ENCODE measurements at places on chromosomes 1 and 21.

DNA sequence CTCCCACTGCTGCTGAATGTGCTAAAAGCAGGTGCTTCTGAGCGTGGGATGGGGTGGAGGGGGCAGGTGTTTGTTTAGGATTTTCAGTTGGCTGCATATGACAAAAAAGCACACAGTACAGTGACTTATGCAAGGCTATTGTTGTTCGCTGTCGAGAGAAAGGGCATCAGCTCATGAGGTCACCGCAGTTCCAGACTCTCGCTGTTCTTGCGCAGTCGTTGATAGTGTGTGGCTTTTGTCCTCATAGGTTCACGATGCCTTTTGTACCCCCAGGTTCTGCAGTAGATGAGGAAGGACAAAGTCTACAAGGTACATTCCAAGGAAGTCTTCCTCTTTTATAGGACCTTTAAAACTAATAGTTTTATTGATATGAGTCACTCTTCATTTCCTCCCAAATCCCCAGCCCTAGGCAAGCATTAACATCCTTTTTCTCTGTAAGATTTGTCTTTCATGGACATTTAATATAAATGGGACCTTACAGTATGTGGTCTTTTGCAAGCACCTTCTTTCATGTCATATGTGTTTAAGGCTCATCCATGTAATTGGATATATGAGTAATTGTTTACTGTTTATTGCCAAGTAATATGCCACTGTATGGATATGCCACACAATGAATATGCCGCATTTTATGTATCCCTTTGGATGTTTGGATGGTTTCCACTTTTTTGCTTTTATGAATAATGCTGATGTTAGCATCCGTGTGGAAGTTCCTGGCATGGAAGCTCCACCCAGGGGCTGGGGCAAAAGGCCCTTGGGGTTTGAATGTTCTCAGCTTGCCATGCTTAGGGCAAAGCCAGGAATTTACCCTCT lies 14.5 kb upstream of the NLRP3 start:
- no peak for DNase-seq

GRCh38 chr1:9455487-9456234 lies 83.6 kb upstream of the SLC25A33 start:
- DNase-seq, result peak; percentile 88

- DNase-seq, result no peak
Measured at GRCh38 chr1:47024141-47024801, 802 bp downstream of the CYP4X1 start.

- DNase-seq, result peak; percentile 32
Measured at GRCh38 chr1:167477986-167478385, 40.3 kb downstream of the CD247 start.

DNA sequence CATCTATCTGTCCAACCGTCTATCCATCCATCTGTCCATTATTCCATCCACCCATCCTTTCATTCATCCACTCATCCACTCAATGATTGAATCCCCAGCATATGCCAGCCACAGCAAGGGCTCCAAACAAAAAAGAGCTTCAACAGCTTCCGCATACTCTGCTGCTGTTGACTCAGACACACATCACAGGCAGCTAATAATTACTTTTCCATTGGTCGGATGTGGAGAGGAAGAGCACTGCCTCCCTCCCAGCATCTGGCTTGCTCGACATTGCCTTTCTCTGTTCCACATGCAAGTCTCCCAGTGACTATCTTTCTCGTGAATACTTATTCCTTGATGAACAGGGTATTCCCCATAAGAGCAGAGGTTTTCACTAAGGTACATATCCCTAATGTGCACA lies 176.5 kb downstream of the HIVEP3 start:
- DNase-seq, result no peak

DNA sequence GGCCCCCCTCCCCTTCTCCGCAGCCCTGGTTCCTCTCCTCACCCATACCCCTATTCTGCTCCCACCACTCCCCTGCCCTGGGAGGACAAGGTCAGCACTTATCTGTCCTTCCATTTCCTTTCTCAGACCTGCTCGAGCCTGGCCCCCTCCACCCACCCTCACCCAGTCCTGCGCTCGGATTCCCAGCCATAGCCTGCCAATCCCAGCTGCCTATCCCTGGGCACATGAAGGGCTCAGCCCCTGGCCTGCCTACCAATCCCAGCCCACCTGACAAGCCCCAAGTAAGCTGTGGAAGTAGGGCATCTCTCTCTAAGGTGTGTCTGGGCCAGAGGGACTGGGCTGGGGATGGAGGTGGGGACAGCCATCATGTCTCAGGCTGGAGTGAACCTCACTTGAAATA lies 5.4 kb downstream of the BLACAT1 start:
- DNase-seq, result no peak

GRCh38 chr1:216046336-216046735 lies 376.9 kb downstream of the USH2A start:
- DNase-seq, result no peak

DNA sequence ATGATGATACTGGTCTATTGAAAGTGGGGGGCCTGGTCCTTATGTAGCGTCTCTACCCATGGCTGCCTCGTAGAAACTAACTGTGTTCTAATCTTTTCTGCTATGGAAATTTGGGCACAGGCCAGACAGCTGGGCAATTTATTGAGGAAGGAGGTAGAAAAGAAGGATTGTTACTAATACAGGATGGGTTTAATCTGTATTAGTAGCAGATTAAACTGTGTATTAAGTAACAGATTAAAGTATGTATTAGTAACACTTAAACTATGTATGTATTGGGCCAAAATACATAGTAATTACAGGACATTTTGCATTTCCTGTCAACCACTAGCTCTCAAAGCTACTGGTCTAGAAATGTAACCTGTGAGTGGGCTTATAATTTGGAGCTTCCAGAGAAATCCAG lies 142.0 kb downstream of the MAST2 start:
- DNase-seq, result no peak

DNA sequence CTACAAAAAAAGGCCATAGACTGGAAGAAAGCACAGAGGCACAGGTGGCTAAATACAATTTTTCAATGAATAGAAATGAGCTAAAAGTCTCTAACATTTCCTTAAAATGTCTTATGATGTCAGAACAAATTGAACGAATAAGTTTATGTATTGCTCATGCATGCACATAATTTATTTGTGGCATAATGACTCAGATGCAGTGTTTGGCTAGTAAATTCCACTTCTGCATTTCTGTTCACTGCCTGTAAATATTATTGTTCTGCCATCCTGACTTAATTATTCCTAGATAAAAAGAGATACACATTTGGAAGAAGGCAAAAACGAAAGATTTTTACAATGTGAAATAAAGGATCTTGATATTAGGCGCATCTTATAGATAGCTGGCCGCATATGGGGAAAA lies 26.6 kb upstream of the EXO1 start:
- DNase-seq, result no peak

GRCh38 chr21:39984286-39984991 lies 117.2 kb downstream of the PCP4 start:
- DNase-seq, result no peak

DNA sequence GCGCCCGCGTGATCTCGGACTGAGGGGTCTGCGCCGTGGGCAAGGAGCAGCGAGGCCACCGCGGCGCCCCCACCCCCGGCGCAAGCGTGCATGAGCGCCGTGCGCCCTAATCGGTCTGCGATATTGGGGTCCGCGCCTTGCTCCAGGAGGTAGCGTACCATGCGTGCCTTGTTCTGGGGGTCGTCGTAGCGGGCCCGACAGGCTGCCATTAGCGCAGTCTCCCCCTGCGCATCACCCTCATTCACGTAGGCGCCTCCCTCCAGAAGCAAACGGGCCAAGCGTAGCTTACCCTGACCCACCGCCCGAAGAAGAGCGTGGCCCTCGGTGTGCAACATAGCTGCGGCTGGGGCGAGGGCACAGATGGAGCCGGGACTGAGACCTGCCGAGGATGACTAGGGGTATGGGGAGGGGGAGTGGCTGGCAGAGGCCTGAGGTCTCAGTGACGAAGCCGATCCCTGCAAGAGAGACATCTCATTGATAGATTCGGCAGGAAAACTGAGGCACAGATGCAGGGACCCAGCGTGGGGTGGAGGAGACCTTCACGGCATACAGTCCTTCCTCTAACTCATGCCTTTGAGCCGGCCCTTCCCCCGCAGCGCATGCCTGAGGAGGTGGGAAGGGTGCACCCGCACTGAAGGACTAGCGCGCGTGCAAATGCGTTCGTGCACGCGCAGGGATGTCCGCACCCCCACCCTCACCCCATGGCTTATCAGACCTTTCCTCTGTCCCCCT lies 2.8 kb downstream of the ANKRD34A start:
- DNase-seq, result peak; percentile 33

DNA sequence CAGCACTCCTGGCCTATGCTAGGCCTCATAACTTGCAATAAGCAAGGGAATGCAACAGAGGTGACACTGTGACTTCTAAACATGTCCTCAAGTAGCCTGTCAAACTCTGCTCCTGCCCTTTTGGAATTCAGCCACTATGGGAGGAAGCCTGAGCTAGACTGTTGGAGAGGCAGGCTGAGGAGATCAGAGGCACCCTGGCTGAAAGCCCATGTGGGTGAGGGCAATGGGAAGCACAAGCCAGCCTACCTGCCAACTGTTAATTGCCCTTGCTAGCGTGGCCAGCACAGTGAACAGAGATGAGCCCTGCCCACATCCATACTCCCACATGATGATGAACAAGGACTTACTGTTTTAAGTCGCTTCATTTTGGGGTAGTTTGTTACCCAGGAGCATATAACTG lies 17.7 kb downstream of the GNB1 start:
- no peak for DNase-seq

GRCh38 chr1:116368241-116368640 lies 4.8 kb upstream of the ATP1A1 start:
- no peak for DNase-seq

DNA sequence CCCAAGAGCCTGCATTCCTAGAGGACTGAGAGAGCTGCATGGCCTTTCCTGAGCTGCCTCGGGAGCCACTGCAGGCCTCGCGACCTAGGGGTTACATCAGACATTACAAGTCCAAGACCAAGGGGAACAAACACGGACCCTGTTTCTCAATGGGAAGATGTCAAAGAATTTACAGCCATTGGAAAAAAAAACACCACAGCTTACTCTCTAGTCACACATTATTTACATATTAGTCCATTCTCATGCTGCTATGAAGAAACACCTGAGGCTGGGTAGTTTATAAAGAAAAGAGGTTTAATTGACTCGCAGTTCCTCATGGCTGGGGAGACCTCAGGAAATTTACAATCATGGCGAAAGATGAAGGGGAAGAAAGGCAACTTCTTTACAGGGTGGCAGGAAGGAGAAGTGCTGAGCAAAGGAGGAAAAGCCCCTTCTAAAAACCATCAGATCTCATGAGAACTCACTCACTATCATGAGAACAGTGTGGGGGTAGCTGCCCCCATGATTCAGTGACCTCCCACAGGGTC lies 8.4 kb upstream of the PRMT2 start:
- no peak for DNase-seq

DNA sequence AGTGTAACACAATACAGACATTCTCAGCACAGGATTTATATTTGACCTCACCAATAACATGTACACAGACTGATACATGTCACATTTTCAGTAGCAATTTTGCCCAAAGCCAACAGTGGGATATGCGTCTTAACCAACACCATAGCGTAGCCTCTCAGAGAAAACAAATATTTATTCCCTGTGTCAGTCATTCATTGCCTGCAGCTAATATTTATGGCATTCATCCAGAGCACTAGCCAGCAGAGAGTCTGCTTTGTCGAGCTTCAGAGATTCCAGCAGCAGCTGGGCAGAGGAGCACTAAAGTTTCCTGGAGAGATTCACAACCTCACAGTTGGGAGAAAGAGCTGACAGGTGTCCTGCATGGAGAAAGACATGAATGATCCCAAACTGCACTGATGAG lies 400.7 kb upstream of the DAB1 start:
- no peak for DNase-seq

GRCh38 chr1:47213230-47213963 lies 18.6 kb downstream of the TAL1 start:
- no peak for DNase-seq

GRCh38 chr1:214281021-214281719 lies at the start of gene SMYD2:
SMYD2 (plus strand) TSS chr1:214281159; CDS start chr1:214281255, 96 bp downstream.
- DNase-seq, result peak; percentile 77

DNA sequence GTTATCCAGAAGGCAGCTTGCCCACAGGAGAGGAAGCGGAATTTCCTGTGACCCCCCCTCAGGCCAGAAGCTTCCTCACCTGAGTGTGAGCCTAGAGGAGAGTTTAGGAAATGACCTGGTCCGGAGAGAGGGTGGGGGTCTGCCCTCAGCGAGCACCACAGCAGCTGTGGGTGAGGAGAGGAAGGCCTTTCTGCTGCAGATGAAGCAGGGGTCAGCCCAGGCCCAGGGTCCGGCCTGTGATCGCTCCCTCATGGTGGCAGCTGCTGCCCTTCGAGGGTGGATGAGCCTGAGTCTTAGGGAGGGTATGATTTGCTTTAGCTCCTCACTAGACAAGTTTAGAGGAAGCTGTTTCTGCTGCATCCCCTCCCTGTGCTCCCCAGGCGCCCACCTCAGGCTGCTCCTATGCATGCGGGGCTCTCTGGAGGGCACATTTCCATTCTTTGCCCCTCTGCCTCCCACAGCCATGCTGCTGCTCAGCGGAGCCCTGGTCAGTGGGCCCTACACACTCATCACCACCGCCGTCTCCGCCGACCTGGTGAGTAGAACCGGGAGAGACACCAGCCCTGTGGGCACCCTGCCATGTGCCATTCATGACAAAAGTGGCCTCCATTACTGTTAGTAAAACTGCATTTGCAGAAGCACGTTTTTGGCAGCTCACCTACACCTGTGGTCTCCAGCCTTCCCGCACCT lies 53.0 kb downstream of the SLC37A1 start:
- DNase-seq, result peak; percentile 11

GRCh38 chr1:243422362-243422761 lies 166.5 kb downstream of the SDCCAG8 start:
- DNase-seq, result no peak

DNA sequence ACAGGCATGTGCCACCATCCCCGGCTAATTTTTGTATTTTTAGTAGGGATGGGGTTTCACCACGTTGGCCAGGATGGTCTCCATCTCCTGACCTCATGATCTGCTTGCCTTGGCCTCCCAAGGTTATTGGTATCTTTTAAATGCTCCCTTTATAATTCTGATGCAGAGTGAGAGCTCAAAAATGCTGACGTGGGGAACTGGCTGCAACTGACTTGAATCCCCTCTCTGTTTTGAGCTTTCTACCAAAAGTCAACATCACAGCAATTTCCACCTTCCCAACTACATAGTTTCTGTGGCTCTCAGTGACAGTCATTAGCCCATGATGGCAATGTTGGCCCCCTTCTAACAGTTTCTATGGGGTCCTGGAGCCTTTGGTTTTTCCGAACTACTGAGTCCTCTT lies 268.2 kb upstream of the FOXD3 start:
- DNase-seq, result no peak

Data from glutamatergic neuron (in vitro differentiated cells).